ENCODE measurements at places on chromosomes 2 and 18.

- DNase-seq = peak; percentile 88
These were observed at the start of gene AGAP1 for GRCh38 chr2:235493775-235494715. TSS of gene AGAP1 (plus strand) at chr2:235494043.

GRCh38 chr18:45168866-45169600 lies 446.2 kb upstream of the SLC14A2 start:
- no peak for DNase-seq

DNA sequence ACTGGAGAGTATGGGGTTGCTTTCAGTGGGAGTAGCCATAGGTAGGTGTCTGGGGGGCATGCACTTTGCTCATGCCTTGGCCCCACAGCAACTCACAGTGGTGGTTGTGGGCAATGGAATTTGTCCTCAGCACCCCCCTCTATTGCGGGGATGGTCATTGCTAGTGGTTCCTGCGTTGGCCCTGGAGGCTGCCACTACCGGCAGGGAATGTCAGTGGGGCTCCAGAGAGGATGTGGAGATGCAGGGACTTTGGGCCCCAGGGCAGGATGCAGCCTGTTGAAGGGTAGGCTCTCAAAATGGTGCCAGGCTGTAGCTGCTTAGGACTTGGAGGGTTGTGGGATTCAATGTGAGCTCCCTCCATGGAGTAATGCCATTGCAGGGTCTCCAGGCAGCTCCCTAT lies 125.0 kb downstream of the XRCC5 start:
- no peak for DNase-seq

DNA sequence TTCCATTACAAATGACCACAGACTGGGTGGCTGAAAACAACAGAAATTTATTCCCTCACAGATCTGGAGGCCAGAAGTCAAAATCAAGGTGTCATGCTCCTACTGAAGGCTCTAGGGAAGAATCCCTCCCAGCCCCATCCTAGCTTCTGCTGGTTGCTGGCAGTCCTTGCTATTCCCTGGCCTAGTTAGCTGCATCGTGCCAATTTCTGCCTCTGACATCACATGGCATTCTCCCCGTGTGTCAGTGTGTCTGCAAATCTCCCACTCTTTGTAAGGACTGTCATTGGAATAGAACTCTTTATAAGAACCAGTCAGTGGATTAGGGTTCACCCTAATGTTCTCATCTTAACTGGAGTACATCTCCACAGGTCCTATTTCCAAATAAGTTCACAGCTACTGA lies 30.5 kb upstream of the NCKAP5 start:
- no peak for DNase-seq

GRCh38 chr2:231339316-231339715 lies 56.2 kb upstream of the B3GNT7 start:
- no peak for DNase-seq

DNA sequence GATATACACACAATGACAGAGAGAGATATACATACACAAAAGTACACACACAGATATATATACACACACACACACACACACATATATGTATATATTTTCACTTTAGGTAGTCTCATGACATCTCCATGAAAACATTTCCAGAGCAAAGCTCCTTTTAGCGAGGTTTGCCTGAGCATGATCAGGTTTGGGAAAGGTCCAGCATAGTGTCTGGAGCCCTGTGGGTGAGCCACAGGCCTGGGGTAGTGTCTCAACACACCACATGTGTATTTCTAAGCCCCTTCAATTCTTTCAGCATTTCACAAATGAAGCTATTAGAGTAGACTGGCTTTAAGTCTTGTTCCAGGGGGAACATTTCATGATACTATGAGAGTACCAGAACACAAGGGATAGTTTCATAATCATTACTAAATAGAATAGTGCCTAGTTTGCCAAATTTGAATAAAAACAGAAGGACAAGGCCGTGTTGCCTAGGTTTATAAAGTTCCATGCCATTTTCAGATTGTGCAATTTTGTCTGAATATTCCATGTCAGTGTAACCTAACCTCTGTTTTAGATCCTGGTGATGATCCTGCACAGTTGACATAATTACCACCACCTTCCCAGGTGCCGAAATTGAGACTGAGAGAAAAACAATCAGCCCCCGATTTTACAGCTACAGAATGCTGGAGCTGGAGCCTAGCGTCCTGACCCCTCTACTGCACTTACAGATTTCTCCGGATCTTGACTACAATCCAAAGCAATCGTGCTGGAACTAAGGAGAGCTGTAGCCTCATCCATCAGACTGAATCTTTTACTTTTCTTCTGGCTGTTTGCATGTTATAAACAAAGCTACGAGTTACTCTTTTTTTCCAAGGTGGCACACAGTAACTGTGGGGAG lies 332.7 kb downstream of the CYRIA start:
- DNase-seq = no peak

DNA sequence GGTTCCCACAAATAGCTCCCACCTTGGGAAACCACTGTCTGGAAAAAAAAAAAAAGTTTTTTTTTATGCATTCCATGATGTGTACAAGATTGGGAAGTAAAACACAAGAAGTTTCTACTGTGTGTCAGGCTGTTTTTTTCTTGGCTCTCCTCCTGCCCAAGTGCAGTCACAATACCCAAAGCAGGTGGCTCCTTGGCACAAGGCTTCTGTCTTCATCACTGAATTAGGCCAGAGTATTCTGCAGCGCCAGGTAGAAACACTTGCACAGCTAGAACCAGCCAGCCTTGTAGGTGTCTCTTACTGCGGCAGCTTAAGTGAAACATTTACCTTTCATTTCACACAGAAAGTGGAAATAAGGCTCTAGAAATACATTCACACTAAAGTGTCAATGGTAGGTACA lies 23.8 kb upstream of the MAL start:
- DNase-seq = no peak

- no peak for DNase-seq
These were observed 10.5 kb downstream of the PROC start for GRCh38 chr2:127428815-127429109.

- DNase-seq = no peak
These were observed 45.7 kb downstream of the CCDC85A start for GRCh38 chr2:56229397-56230060.

DNA sequence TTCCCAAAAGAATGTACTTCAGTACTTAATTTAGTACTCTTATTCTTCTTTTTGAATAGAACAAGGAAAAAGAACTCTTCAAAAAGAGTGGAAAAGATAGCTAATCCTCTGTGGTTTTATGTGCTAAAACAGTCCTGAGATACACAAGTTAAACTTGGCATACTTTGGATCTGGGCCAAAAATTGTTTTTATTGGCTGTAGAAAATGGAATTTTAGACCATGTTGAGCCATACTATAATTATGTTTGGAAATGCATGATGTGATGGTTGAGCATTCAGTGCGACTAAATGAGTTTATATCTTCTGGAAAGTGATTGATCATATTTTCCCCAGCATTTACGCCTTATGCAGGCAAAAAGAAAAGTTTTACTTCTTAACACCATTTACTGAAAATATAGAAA lies 18.0 kb upstream of the PDE1A start:
- no peak for DNase-seq

GRCh38 chr2:14774436-14774968 lies 142.0 kb downstream of the LRATD1 start:
- no peak for DNase-seq

- DNase-seq = no peak
These were observed 7.6 kb upstream of the PLB1 start for GRCh38 chr2:28488083-28488830.

DNA sequence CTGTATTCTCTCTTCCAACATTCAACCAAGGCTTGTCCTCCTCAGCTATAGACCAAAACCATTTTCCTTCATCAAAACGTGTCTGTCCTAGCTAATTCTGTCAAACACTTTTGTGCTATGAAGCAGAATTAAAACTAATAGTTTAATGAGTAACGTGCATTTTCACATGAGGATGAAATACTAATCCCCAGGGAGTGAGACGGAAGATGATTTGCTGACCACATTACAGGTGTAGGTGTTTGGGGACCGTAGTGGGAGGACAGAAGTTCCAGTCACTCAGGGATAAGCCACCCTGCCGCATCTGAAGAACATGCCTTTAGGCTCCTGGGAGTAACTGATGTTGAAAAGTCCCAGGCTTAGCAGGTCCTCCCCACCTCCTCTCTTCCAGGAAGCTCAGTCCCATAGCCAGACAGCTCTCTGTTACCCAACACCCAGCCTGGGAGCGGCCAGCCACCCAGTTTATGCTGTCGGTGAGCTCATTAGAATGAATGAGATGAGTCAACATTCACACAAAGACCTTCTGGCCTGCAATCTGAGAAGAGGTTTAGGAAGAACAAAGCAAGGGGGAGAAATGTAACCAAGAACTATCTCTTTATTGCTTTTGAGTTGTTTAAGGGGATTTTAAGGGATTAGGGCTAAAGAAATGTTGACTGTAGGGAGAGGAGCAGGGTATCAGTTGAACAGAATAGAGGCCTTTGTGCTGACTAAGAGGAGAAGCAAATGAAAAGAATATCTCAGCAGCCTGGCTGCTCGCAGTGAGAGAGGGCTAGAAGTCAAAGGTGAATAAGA lies 122.5 kb downstream of the FOXI3 start:
- DNase-seq = peak; percentile 58

GRCh38 chr18:47968721-47969120 lies 38.3 kb upstream of the SMAD2 start:
- DNase-seq = no peak

GRCh38 chr2:128594953-128595677 lies 276.4 kb upstream of the HS6ST1 start:
- DNase-seq = peak; percentile 90

DNA sequence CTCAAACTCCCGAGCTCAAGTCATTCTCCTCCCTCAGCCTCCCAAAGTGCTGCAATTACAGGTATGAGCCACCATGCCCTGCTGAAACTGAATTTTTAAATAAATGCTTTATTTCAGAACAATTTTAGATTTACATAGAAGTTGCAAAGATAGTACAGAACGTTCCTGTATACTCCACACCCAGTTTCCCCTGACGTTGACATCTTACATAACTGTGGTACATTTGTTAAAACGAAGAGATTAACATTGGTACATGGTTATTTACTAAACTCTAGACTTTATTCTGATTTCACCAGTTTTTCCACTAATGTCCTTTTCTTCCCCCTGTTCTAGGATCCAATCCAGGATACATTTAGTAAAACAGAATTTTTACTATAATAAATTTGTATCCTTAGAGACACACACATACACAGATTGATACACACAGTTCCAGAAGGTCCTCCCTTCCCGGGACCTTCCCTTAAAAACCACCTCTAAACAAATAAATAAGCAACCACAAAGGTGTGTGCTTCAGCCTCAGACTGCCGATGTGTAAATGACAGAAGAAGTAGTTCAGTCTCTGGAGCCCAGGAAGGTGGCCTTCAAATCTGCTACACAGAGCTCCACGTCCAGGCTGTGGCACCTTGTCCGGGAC lies 6.9 kb downstream of the NEU2 start:
- DNase-seq = no peak

DNA sequence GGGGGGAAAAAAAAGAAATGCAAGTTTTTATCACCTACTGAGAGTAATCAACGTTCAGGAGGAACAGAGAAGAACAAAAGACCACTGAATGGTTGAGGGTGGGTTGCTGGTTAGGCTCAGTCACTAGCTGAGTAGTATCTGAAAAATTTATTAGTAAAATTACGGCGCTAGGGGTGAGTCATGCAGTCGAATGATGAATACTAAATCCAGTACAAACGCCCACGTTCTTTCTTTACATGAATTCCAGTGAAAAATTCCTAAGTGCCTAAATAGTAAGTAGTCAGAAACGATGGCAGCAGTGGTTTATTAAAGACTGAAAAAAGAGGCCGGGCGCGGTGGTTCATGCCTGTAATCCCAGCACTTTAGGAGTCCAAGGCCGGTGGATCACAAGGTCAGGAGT lies 52.0 kb downstream of the TEKT4 start:
- no peak for DNase-seq

- DNase-seq = no peak
These were observed 90.3 kb upstream of the MAP3K20 start for GRCh38 chr2:172985139-172985892.

DNA sequence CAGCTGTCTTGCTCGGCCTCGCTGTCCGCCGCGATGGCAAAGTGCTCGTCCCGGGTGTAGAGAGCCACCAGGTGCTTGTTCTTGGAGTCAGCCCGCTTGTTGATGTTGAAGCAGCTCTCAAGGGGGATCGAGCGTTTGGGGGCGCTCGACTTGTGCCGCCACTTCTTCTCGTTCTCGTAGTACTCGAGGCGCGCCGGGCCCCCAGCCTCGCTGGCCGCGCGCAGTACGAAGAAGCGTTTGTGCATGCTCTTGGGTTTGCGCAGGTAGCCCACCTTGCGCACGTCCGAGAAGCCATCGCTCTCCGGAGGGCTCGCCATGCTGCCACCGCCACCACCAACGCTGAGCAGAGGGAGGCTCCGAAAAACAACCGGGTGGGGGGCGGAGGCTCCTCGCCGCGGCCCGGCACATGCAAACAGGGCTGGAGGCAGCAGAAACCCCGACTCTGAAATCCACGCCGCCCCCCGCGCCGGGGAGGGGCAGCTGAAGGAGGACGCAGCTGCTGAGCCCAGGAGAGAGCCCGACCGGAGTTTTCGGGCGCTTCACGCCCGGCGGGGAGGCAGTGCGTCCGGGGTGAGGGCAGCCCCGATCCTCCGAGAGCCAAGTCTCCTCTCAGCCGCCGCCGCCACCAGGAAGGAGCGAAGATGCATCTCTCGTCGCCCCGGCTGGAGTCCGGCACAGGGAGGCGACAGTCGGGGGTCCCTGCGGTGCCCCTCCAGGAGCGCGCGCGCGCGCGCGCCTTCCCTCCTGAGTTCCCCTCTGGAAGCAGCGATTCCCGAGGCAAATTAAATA lies 1.0 kb downstream of the IRS1 start:
- DNase-seq = no peak

GRCh38 chr2:225415341-225415740 lies 15.8 kb downstream of the NYAP2 start:
- DNase-seq = no peak

DNA sequence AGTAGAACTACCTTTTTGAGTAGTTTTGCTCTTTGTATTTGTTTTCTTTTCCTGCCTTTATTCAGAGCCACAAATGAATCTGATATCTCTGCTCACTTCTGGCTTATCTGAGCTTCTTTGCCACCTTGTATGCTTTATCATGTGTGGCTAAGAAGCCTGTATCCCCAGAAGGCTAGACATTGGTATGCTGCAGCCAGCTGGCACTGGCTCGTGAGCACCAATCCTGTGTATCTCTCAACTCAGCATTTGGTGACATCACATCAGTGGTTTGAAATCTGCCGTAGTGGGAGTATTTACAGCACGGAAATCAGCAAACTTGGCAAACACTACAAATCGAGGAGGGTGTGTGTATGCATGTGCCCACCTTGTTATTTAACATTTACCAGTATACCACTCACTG lies 183.7 kb upstream of the LHCGR start:
- DNase-seq = no peak

Measured in NCI-H2081 (cell line).